ENCODE measurements at places on chromosomes 12 and 14.

DNA sequence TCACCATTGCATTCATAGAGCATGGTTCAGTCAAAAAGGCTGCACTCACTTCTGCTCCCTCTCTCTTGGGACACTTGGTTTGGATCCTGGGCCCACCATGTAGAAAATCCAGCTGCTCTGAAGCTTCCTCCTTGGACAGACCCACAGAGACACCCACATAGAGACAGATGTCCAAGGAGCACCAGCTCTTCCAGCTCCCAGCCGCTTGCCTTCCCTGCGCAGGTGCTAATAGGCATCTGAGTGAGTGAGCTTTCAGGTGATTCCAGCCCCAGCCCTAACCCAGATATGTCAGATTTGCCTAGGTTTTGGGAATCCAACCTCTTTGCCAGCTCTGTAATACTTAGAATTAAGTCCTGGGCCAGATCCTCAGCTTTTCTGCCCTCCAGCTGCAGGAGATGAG is 38.6 kb downstream of the DLK1 start:
- DNase-seq: no peak

- no peak for DNase-seq
Measured at GRCh38 chr14:22764382-22764781, 2.1 kb upstream of the OXA1L start.

DNA sequence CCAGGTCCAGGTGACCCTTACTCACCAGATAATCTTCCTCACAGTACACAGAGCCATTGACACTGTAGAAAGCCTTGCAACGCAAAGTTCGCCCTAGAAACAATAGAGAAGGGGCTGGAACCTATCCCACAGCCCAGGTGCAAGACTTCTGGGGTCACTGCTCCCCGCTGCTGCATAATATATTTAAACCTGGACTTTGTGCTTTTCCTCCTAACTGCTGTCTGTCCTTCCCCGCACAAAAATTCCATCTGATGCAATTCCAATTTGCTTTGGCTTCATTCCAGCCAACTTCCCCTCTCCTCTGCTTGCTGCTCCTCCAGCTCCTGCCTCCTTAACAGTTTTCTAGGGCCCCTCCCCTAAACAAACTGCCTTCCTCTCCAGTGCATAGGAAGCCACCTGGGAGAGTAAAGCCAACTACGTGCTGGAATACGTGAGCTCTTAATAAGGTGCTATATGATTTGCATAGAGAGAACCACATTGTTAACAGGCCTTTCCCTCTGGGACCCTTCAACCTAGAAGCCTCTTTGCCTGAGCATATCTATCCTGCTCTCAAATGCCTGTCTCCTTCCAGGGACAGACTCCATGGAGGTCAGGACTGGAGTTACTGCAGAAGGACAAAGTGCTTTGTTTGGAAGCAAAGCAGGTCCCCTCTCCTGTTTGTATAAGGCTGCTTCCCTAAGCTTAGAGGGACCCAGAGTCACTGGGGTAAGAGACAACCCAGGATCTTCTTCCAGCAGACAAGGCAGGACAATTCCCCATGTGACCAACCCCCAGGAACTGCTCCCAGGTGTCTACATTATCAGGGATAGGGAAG is 5.5 kb downstream of the AJUBA start:
- no peak for DNase-seq

DNA sequence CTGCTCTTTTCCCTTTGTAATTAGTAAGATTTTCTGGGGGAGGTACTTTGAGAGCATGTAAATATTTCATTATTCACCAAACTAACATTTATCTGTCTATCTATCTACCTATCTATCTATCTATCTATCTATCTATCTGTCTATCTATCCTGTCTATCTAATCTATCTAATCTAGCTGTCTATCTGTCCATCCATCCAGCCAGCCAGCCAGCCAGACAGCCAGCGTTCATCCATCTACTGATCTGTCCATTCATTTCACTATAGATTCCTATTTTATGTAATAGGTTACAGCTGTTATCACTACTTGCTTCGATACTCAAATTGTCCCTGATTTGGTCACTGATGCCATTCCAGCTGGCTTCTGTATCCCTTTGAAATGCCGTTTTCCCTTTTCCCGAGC is 67.9 kb downstream of the PRMT8 start:
- DNase-seq: no peak

DNA sequence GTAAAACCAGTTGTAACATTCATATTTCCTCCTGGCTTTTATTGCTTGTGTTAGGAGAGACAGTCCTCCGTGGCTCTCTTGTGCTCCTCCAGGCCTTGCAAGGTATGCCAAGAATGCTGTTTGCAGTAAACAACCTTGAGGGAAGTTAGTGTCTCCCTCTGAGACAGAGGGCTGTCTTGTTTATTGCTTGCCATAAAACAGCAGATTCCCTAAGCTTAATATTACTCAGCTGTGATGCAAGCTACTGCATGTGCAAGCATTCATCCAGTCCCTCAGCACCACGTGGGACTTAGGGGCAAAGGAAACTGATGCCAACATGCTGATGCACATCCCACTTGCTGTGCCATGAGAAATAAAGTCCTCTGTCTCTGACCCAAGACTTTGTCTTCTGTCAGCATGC is 6.6 kb downstream of the POMT2 start:
- no peak for DNase-seq

DNA sequence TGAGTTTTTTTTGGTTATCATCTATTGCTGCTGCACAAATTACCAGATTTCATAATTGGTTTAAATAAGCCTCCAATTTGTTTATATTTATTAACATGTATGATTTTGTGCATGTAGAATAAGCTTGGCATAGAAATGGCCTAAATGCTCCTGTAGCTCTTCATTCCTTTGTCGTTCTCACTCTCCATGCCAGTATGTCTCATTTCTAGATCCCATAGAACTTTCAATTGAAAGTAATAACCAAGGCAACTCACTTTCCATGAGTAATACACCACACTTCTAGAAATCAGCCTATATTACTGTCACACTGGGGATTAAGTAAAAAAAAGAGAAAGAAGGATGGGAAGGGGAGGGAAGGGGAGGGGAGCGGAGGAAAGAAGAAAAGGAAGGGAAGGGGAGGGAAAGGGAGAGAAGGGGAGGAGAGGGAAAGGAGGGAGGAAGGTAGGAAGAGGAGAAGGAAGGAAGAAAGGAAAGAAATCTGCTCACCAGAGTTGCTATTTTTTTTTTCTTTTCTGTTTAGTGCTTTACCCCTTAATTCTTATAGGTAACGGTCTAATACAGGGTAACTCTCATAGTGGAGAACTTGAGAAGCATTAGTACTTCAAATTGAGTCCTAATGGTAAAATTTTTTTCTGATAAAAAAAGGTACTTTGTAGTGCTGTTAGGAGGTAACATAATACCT is 45.6 kb downstream of the MDM2 start:
- no peak for DNase-seq

DNA sequence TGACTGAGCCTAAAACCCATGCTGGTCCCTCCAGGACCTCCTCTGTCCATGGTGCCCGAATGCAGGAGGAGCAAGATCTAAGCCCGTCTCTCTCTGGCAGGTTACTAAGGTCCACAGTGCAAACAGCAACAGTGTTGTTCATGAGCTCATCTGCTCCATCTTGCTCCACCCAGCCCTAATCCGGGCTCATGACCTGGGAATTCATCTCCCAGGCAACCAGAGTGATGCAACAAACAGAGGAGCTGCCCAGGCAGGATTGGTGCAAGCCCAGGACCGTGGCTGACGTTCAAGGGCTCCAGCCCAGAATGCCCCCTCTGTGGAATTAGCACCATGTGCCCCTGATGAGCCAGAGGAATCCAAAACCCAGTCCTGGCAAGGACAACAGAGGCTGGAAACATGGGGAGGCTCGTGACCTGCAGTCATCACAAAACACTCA is 29.9 kb downstream of the HSPB8 start:
- DNase-seq: no peak

DNA sequence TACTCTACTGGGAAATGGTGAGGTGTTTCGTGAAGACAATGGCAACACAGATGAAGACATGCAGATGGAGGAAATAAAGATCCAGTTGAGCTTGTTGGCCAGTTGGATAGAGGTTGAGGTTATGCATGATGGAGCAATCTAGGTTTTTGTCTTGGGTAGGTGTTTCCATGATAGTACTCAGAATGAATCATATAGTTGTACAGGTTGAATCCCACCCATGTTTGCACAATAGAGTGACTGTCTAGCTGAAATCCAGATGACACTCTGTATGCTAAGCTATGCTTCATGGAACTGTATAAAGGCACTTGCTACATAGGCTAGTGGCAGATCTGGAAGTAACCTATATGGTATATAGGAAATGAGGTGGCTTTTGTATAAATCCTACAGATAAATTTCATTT is 264.9 kb downstream of the NAV3 start:
- DNase-seq: no peak

DNA sequence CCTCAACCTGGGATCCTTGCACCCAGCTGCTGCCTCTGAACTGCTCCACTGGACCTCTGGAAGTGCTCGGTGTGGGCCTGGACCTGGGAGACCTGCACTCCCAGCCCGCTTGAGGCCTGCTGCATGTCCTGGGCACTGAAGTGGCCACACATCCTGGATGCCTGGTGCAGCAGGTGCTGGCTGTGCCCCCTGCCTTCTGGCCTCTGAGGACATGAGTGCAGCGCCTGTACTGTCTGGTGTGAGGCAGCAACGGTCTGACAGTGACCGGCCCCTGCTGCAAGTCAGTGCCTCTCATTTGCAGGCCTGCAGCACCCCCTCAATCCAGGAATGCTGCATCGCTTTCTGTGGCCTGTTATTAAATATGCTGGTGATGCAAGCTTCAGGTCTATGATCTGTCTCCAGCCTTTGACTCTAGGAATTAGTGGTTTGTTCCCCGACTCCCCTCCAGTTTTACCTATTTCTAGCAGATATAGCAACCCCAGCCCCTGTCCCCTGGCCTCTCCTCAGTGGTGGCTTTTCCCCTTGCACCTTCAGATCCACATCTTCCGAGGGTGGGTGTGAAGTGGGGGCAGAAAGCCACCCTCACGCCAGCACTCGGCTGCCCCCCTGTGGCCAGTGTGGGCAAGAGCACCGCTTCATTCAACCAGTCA is 3.6 kb downstream of the SMIM41 start:
- DNase-seq: no peak

- no peak for DNase-seq
Measured at GRCh38 chr12:13176256-13176655, 20.3 kb upstream of the EMP1 start.

DNA sequence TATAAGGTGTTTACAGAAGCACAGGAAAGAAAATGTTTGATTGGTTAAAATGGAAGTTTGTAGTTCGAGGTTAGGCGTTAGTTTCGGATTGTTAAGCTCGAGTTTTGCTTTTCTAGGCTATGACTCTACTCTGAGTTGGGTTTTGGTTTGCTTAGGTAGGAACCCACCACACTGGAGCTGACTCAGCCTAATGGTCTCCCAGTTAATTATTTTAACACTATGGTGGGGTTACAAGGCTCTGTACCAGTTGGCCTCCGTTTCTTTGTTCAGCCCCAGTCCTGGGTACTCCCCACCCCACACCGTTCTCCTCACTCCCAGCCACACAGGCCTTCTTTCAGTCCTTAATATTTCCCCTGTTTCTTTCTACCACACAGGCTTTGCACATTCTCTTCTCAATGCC is 583.9 kb downstream of the NRXN3 start:
- DNase-seq: no peak

DNA sequence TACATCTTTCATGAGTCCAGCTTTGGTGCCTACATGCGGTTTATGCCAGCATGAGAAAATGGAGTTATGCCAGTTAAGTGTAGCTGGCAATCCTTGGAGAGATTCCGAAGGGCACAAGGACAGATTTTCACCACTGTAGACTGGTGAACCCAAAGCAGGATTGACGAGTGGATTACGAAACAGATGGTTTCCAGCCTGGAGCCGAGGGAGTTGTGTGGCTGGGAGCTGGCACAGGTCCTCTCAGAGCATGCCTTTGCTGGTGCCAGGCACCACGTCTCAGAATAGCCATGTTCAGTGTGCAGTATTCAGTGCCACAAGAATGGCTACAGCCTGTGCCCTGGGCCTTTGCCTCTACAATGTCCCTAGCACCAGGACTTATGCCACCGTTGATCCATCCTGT is 13.2 kb downstream of the KCNH3 start:
- no peak for DNase-seq

DNA sequence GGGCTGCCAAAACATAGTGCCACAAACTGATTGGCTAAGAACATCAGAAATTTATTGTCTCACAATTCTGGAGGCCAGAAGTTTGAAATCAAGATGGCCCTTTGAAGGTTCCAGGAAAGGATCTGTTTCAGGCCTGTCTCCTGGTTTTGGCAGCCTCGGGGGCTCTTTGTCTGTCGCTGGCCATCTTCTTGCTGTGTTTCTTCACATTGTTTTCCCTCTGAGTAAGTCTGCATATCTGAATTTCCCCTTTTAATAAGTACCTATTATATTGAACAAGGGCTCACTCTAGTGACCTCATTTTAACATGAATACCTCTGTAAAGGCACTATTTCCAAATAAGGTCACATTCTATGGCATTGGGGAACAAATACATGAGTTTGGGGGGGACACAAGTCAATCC is 467.1 kb upstream of the MGAT4C start:
- DNase-seq: no peak

DNA sequence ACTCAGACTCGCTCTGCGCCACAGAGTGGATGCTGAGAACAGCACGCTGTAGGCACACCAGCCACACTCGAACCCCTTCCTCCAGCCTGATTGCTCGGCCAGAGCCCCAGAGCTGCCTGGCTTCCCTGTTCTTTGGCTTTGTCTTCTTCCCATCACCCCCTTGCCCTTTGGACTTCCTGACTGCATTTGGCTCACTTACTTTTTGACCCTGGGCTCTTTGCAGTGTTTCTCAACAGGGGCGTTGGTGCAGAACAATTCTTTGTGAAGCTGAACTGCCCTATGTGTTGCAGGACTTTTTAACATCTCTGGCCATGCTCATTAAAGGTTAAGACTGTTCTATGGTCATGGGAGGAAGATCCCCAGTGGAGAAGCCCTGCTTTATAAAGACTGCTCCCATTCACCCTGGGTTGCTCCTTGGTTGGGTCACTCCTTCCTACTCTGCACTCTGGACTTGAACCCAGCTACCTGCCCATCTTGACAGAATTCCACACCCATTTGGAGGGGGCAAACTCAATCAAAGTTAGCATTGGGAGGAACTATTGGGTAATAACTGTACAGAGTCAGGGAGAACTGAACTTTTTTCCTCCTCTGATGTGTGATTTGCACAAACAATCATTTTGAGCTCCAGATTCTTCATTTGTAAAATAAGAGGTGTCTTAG is 127.7 kb upstream of the PLEKHG7 start:
- no peak for DNase-seq

GRCh38 chr14:53668897-53669296 is 287.7 kb downstream of the BMP4 start:
- DNase-seq: no peak

- no peak for DNase-seq
Measured at GRCh38 chr14:52609445-52610044, 56.9 kb downstream of the GPR137C start.

DNA sequence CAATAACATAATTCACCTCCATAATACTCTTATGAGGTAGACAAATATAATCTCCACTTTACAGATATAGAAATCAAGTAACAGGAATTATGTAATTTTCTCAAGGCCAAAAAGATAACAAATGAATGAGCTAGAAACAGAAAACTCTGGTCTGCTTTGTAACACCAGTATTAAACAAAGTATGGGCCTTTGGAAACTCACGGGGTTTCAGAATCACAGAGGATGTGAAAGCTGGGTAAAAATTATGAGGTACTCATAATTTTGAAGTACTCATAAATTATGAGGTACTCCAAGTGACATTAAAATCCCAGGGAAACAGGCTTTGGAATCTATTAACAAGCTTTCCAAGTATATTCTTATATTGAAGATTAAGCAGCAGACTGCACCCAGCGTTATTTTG is 140.2 kb downstream of the MED13L start:
- no peak for DNase-seq

- no peak for DNase-seq
Measured at GRCh38 chr14:64683264-64683663, 21.0 kb upstream of the PLEKHG3 start.

GRCh38 chr12:56084958-56085543 is 5.1 kb downstream of the ERBB3 start:
- no peak for DNase-seq
